Activated CD8-positive, alpha-beta memory T cell treated with anti-CD3 and anti-CD28 coated beads, Interleukin-2, amount 50 U/mL, for 4 hours (primary cell): ENCODE measurements at places on chromosomes 12 and 14.
A peak's percentile ranks its signal among the peaks of the same experiment; 100 is the strongest.

DNA sequence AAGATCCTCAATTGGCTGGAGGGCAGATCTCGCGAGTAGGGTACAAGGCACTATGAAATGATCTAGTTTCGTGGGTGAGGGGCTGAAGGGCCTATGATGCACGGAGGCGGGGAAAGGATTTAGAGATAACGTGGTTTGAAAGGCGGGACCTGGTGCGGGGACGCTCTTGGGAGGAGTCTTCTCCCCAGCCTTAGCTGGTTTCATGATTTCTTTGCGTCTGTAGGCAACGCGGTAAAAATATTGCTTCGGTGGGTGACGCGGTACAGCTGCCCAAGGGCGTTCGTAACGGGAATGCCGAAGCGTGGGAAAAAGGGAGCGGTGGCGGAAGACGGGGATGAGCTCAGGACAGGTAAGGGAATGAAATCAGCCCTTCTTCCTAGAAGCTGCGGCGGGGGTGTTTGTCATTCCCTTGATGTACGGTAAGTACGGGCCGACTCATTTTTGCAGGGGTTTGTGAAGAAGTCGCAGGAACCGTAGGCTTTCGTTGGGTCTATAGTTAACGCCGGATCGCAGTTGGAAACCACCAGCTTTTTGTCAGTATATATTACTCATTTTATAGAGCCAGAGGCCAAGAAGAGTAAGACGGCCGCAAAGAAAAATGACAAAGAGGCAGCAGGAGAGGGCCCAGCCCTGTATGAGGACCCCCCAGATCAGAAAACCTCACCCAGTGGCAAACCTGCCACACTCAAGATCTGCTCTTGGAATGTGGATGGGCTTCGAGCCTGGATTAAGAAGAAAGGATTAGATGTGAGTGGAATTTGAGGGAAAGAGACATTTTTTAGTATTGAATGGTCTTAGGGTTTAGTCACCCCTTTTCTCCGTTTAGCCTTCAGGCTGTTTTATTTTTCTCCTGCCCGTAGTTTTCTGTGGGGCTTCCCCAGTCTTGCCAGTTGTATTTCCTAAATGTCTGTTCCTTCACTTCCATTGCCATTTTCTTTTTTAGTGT is 602 bp downstream of the APEX1 start:
- DNase-seq = no peak

GRCh38 chr14:64591809-64592208 is 42.0 kb downstream of the PPP1R36 start:
- no peak for DNase-seq

GRCh38 chr12:65511912-65512311 is 233.4 kb downstream of the MSRB3 start:
- DNase-seq = no peak

DNA sequence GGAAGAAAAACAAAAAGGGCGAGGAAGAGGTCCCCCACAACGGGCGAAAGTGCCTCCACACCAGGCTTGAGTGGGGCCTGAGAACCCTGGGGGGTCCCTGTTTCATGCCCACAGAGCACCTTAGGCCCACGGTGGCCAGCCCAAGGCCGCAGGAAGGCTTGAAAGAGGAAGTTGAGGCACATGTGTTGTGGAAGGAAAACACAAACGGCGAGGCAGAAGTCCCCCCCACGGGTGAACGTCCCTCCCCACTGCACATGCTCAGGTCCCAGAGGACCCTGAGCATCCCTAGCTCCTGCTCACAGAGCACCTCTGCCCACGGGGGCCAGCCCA is 371.5 kb downstream of the ALG10 start:
- DNase-seq = peak; percentile 7

GRCh38 chr14:104072586-104072985 is 12.9 kb upstream of the ASPG start:
- no peak for DNase-seq

DNA sequence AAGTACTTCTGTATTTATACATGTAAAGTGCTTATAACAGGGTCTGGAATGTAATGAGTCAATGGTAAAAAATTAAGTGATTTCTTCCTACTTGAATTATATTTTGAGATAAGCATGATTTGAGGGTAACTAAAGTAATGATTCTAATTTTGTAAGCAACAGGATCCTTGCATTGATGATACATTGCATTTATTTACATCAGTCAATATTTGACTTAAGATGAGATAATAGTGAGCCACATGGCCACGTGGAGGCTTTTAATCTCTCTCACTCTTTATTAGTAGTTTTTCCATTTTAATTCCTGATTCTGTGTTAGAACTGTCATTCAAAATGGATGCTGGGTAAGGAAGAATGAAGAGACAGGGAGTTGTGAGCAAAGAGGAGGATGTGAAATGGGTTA is 298.1 kb upstream of the PRICKLE1 start:
- no peak for DNase-seq
